ENCODE measurements at places on chromosomes 3 and 15.

GRCh38 chr3:122754929-122755328 lies 38.7 kb downstream of the HSPBAP1 start:
- DNase-seq, result no peak

GRCh38 chr3:132735589-132735988 lies 13.4 kb upstream of the NPHP3 start:
- DNase-seq, result no peak

DNA sequence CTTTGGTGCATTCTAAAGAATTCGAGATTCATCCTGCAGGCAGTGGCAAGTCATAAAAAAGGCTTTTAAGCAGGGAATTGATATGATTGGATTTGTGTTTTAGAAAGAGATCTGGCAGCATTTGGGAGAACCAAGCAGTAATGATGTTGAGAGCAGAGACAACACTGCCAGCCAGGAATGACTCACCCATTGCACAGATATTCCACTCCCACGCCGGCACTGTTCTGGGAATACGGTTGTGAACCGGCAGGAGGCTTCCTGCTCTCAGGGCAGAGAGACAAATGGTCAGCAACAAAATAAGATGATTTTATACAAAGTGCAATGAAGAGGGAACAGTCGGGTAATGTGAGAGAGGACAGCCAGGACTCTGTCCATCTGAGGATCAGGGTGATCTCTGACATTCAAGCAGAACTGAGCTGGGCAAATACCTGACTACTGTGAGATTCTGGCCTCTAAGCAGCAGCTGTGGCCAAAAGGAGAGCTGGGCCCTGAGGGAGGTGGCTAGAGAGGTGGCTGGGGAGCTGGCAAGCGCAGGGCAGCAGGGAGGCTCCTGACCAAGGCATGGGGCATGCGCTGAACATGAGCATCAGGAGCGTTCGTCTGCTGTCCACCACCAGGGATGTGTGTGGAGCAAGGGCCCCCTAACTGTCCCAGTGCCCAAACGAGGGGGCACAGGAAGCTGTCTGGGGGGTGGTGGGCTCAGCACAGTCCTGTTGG lies 56.1 kb upstream of the PLXNA1 start:
- no peak for DNase-seq

DNA sequence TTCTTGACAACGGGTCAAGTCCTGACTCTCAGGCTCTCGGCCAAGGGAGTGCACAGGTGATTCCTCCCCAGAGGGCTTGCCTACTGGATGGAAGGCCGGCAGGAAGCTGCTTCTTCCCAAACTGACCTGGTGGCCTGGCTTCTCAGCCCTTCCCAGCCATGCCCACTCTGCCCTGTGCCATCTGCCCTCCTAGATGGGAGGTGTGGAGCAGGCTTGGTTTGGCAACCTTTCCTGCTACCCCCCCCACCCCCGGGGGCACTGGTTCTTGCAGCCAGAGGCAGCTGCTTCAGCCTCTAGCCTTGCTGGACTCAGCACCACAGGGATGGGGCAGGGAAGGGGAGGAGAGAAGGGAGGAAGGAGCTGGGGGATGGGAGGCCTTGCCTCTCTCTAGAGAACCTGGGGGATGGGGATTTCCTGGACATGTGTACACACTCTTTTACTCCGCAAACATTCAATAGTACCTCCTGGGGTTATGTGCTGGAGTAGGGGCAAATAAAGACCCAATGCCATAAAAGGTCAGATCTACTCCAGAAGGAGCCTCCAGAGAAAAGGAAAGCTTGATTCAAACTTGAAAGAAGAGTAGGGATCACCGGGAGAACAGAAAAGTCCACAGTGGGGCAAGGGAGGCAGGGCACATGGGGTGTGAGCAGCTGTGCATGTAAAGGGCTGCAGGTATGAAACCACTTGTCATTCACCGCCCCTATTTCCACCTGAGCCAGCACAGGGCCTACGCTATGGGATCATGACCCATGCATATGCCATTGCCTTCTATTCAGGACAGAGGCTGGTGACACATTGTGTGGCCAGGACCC lies 4.2 kb upstream of the DAPK2 start:
- no peak for DNase-seq

- no peak for DNase-seq
Observed at GRCh38 chr3:141444586-141445285, 42.1 kb upstream of the RASA2 start.

DNA sequence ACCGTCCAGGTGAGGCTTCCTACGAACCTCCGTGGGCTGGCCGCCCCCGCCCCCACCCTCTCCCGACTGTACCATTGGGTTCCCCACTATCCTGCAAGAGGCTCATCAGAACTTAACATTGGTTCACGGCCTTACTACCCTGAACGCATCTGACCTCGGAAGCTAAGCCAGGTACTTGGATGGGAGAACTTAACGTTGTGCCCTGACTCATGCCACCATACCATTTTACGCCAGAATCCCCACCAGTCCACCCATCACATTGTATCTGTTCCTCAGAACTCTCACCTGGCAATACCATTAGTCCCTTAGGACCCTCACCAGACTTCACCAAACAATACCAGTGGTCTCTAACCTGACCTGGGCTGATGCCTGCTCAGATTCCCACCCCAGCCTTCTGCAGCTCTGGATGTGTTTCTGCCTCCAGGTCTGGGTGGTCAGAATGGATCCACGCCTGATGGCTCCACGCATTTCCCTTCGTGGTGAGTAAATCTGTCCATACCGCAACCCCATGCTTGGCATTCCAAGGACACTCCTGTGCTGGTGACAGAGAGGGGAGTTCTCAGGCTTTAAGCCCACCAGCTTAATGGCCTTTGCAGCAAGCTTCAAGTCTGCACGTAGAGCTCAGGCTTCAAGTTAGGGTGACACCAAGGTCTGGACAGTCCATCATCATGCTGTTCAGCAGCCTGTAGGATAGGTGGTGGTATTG lies 562 bp downstream of the TCTA start:
- DNase-seq, result no peak

- no peak for DNase-seq
Observed at GRCh38 chr15:99673111-99673510, 60.1 kb downstream of the LYSMD4 start.

- peak; percentile 72 for DNase-seq
Observed at GRCh38 chr15:84736375-84736774, 12.0 kb upstream of the ZNF592 start.

DNA sequence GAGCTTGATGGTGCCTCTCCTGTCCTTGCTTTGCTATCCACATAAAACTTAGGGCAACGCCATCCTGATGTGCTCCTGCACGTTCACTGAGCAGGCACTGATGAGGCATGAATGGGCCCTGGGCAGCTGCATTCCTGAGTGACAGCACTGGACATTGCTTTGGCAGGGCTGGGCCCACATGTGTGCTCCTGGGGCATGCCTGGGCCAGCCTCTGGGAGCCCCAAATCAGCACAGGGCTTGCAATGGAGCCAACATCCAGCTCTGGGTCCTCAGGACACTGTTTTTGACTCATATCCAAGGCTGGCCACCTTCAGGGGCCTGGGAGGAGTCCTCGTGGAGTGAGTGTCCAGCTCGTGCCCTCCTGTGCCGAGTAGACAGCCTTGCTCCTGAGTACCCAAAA lies 5.9 kb upstream of the TKT start:
- no peak for DNase-seq

DNA sequence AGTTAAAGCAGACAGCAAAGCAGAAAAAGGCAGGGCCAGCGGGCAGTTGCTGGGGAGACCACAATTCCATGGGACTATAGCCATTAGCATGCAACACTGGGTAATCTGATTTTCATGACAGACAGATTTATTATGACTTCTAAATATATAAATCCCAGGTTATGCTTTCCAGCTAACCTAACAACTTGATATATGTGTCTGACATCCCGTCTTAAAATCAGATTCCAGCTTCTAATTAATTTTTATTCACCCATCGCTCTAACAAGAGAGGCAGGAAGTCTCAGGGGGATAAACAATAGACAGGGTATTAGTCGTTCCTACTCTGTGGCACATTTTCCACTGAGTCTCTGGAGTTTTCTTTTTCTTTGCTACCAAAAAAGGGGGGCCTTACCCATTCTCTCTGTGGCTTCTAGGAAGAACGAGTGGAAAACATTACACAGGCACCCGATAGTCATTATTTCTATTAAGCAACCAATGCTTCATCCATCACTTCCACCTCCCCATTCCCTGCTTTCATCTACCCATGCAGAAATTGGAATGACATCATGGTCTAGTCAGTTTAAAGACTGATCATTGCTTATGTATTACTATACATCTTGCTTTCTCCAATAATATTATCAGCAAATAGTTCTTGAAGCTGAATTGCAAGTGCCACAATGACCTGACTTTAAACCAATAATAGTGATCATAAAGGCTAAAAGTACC lies 173.1 kb downstream of the FHIT start:
- no peak for DNase-seq
